ENCODE measurements at places on chromosomes 5 and 9.

DNA sequence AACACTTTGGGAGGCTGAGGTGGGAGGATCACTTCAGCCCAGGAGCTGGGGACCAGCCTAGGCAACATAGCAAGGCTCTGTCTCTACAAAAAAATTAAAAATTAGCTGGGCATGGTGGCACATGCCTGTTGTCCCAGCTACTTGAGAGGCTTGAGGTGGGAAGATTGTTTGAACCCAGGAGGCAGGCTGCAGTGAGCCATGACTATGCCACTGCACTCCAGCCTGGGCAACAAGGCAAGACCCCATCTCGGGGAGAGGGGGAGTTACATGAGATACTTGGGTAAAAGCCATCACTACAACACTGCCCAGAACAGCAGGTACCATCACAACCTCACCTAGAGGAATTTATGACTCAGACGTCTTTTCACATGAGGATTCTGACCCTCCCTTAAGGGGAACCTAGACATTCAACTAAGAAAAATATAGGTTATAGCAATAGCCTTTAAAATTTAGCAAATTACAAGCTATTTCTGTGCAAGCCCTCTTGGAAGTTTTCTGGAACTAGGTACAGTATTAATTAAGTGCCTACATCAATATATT is 143.5 kb downstream of the NFIB start:
- DNase-seq = no peak

GRCh38 chr9:136229096-136230065 is 16.2 kb downstream of the QSOX2 start:
- DNase-seq = no peak

DNA sequence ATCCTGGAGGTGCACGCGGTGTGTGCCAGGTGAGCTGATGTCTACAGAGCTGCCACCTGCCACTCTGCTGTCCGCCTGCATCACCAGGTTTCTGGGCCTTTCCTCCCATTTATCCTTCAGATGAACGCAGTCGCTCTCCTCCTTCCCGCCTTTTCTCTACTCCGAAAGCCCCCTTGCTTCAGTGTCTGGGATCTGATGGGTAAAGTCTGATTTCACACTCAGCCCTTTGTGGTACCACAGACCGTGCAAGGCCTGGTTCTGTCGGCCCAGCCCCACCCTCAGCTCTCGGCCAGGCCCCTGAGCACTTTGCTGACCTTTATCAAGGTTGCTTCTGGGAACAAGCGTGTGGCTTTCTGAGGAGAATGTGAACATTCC is 32.5 kb downstream of the GLT6D1 start:
- DNase-seq = no peak

- no peak for DNase-seq
Observed at GRCh38 chr5:44919560-44919959, 110.8 kb downstream of the MRPS30 start.

DNA sequence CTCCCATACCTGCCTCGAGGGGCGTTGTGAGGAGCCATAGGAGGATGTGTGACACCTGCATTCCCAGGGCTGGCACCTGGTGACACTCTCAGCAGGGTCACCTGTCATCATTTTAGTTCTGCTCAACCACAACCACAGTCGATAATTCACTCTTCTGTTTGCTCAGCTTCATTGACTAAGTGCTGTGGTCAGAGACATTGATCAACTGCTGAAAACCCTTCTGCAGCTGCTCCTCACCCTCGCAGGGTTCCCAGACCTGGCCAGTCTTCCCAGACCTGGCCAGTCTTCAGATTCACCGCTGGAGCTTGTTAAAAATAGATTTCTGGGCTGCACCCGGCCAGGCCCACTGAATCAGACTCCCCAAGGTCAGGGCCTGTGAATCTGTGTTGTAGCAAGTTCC is 92.8 kb downstream of the MVB12B start:
- DNase-seq = no peak

- DNase-seq = no peak
Observed at GRCh38 chr5:88536146-88536545, 267.5 kb upstream of the TMEM161B start.

DNA sequence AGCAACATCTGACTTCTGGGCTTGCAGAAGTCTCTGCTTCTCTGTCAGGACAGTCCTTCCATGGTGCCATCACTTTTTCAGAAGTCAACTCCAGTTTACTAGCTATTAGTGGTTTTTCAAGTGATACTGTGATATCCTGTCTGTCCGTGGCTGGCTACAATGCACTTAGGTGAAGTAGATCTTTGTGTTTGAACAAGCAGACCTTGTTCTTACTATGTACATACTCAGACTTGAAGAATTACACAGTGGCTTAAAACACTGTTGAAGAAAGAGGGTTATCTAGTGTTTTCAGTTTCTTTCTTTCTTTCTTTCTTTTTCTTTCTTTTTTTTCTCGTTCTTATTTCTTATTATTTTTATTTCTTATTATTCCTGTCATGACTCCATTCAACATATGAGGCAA is 228.7 kb downstream of the NTRK2 start:
- no peak for DNase-seq

Data from activated CD8-positive, alpha-beta memory T cell treated with anti-CD3 and anti-CD28 coated beads, Interleukin-2, amount 50 U/mL, for 48 hours (primary cell).